ENCODE measurements at places on chromosomes 3 and 15. TPM values are rescaled to one million over a fixed set of nuclear protein-coding genes. Genes with fewer than 3 reads are reported as not detected.
A peak's percentile ranks its signal among the peaks of the same experiment; 100 is the strongest.

GRCh38 chr3:141262308-141262705 is 30.7 kb downstream of the PXYLP1 start:
- no peak for DNase-seq
- H3K4me1 ChIP-seq = peaks cover 5% of the 10 kb centered on the region
- no peak overlapping the region for H3K27ac ChIP-seq
- no peaks in the 10 kb centered on the region for H3K27me3 ChIP-seq
- no peak overlapping the region for H3K4me3 ChIP-seq

The C3orf20 gene
- not detected for total RNA-seq

The TRIM42 gene
- total RNA-seq = not detected

- DNase-seq = no peak
- H3K4me1 ChIP-seq = no peaks in the 10 kb centered on the region
- no peak overlapping the region for H3K4me3 ChIP-seq
- no peaks in the 10 kb centered on the region for H3K27me3 ChIP-seq
These were observed 716.5 kb upstream of the GOLIM4 start for GRCh38 chr3:168812234-168812633.

The CEP70 gene
- total RNA-seq = 16.6 TPM

The HRG gene
- not detected for total RNA-seq

The CYP1A2 gene
- total RNA-seq = not detected

The MESP2 gene
- not detected for total RNA-seq

The ZNF620 gene
- 3.1 TPM for total RNA-seq

The IRAK2 gene
- total RNA-seq = not detected

DNA sequence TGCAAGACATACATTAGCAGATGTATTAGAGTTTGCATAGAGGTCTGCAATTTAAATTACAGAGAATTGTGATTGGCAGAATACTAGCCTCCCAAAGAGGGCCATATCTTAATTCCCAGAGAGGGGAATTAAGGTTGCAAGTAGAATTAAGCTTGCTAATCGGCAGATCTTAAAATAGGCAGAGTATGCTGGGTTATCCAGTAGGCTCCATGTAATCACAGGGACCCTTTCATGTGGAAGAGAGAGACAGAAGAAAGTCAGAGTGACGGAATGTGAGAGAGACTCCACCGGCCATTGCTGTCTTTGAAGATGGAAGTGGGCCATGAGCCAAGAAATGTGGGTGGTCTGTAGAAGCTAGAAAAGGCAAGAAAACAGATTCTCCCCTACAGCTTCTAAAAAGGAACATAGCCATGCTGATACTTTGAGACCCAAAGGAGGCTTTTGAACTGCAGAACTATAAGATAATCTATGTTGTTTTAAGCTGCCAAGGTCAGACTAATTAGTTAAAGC is 38.8 kb downstream of the IMPG2 start:
- no peak for DNase-seq
- H3K36me3 ChIP-seq = no peaks in the 10 kb centered on the region
- H3K27me3 ChIP-seq = no peaks in the 10 kb centered on the region
- no peaks in the 10 kb centered on the region for H3K4me1 ChIP-seq

- H3K4me1 ChIP-seq = no peaks in the 10 kb centered on the region
- no peaks in the 10 kb centered on the region for H3K27me3 ChIP-seq
- peak; percentile 59 for DNase-seq
- H3K27ac ChIP-seq = no peak overlapping the region
- H3K4me3 ChIP-seq = no peak overlapping the region
These were observed 10.5 kb upstream of the TM4SF18 start for GRCh38 chr3:149343951-149344350.

The LRRN1 gene
- not detected for total RNA-seq

DNA sequence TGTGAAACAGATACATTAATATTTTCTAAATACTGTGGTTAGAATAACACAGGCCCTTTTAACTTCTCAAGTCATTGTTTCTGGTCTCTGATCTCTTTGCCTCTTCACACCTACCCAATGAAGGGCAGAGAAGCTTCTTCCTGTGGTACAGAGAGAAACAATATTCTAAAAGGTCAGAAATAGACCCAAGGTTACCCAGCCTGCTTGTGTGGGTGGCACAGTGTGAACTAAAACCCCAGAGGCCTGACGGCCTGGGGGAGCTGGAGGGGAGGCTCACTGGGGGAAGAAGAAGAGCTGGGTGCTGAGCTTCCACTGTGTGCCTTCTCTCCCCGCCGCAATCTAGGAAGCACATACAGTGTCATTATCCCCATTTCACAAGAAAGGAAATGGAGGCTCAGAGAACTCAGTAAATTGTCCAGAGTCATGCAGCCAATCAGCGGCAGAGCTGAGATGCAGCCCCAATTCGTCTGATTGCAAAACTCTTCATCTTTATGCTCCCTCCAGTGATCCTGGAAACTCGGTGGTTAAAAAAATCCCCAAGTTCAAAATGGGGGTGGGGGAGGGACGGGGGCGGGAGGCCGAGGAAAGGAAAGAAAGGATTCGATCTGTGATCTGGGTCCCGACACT is 64.1 kb upstream of the HEG1 start:
- DNase-seq = peak; percentile 86
- H3K27ac ChIP-seq = peak overlapping the region; percentile 96
- H3K27me3 ChIP-seq = no peaks in the 10 kb centered on the region
- H3K4me1 ChIP-seq = peaks cover 91% of the 10 kb centered on the region

The CCR1 gene
- total RNA-seq = not detected

The ARHGAP31 gene
- total RNA-seq = 1.2 TPM

The NR1I2 gene
- 3.8 TPM for total RNA-seq

- no peaks in the 10 kb centered on the region for H3K4me1 ChIP-seq
- no peak for DNase-seq
- no peak overlapping the region for H3K27ac ChIP-seq
- H3K36me3 ChIP-seq = no peaks in the 10 kb centered on the region
- H3K27me3 ChIP-seq = no peaks in the 10 kb centered on the region
These were observed 364.4 kb upstream of the ARHGEF26 start for GRCh38 chr3:153756816-153757215.

The PLXNA1 gene
- 7.5 TPM for total RNA-seq

- no peak for DNase-seq
- H3K36me3 ChIP-seq = no peaks in the 10 kb centered on the region
- no peaks in the 10 kb centered on the region for H3K27me3 ChIP-seq
- H3K4me1 ChIP-seq = no peaks in the 10 kb centered on the region
These were observed 1.3 kb downstream of the MAGI1 start for GRCh38 chr3:66037330-66037985.

DNA sequence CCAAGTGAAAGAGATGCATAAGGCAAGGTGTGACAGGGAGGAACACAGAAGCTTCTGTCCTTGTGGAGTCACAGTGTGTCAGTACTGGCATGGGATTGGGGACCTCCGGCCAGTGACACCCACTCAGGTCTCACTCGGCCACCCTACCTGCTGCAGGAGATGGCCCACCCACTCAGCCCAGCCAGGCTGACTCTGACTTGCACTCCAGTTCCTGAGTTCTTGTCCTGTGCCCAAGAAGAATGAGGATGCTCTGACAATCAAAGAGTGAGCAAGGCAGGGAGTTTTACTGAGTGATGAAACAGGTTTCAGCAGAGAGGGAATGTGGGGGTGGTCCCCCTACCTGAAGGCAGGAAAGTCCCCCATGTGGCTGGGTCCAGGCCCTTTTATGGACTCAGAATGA is 50.9 kb downstream of the PCNP start:
- H3K27me3 ChIP-seq = no peaks in the 10 kb centered on the region
- DNase-seq = no peak
- no peak overlapping the region for H3K27ac ChIP-seq

DNA sequence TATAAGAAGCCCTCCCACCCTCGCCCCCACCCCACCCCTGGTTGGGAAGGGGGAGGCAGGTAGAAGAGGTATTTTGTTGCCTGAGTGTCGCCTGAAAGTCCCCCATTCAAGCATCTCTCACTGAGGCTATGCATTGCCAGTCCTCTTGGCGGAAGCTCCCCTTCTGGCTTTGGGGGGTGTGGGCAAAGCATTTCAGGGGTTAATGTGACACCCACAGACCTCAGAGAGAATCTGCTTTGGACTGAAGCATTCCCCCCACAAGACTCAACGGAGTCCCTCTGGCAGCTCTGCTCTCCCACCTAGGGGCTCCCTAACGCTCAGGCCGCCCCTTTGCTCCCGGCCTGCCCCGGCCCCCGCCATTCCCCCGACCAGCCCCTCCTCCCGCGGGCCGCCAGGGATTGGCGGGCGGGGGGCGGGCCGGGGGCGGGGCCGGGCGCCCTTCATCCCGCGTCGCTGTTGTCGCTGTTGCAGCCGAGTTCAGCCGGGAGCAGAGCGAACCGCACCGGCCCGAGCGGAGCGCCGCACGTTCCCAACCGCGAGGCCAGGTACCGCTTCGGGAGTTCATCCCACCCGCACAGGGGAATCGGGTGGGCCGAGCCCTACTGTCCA is at the start of gene SLC38A3:
Gene SLC38A3 (plus strand): TSS at position 468 of the 609 bp plus-strand sequence. CDS start 8,929 bp downstream, outside the sequence.
- DNase-seq = no peak
- no peaks in the 10 kb centered on the region for H3K36me3 ChIP-seq
- H3K27ac ChIP-seq = no peak within 1 kb of the TSS
- no peaks in the 10 kb centered on the region for H3K27me3 ChIP-seq
- H3K4me3 ChIP-seq = no peak within 1 kb of the TSS
- H3K4me1 ChIP-seq = no peaks in the 10 kb centered on the region

DNA sequence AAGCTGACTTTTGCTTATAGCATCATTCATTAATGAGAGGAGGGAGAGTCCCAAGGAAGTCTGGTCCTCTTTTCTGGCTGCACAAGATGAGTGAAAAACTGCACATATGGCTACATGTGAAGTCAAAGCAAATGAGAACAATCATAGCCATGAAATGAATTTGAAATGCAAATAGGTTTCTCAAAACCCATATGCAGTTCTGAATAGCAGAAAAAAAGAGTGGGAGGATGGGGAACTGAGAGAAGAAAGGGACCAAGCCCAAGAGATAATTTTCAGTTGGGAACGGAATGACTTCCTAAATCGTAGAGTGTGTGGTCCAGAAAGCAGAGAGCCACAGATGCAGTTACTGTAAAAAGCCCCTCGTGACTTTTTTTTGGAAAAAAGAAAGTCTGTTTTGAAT is 66.3 kb downstream of the GTPBP8 start:
- no peaks in the 10 kb centered on the region for H3K27me3 ChIP-seq
- no peaks in the 10 kb centered on the region for H3K36me3 ChIP-seq
- peak; percentile 40 for DNase-seq
- H3K27ac ChIP-seq = no peak overlapping the region
- peaks cover 12% of the 10 kb centered on the region for H3K4me1 ChIP-seq

DNA sequence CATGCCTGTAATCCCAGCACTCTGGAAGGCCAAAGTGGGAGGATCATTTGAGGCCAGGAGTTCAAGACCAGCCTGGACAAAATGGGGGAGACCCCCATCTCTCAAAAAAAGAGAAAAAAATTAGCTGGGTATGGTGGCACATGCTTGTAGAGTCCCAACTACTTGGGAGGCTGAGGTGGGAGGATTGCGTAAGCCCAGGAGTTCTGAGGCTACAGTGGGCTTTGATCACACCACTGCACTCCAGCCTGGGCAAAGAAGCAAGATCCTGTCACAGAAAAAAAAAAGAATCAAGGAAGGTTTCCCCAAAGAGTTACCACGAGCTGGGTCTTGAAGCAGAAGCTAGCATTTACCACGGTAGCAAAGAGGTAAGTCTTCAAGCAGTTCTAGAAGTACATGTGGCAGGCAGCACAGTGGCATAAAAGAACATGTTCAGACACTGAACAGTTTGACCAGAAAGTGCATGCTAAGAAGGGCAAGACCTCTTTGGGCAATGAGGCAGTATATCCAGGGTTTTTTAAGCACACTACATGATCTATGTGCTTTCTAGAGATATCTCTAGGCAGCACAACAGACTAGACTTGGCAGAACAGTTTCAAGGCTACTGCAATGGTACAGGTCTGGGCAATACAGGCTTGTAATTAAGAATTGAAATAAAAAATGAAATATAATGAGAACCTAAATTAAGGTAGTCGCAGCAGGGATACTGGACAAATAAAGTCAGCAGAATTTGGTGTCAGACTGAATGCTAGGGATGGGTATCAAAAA is 418.5 kb downstream of the SHQ1 start:
- DNase-seq = no peak
- H3K4me1 ChIP-seq = no peaks in the 10 kb centered on the region
- H3K36me3 ChIP-seq = no peaks in the 10 kb centered on the region
- H3K4me3 ChIP-seq = no peak overlapping the region

DNA sequence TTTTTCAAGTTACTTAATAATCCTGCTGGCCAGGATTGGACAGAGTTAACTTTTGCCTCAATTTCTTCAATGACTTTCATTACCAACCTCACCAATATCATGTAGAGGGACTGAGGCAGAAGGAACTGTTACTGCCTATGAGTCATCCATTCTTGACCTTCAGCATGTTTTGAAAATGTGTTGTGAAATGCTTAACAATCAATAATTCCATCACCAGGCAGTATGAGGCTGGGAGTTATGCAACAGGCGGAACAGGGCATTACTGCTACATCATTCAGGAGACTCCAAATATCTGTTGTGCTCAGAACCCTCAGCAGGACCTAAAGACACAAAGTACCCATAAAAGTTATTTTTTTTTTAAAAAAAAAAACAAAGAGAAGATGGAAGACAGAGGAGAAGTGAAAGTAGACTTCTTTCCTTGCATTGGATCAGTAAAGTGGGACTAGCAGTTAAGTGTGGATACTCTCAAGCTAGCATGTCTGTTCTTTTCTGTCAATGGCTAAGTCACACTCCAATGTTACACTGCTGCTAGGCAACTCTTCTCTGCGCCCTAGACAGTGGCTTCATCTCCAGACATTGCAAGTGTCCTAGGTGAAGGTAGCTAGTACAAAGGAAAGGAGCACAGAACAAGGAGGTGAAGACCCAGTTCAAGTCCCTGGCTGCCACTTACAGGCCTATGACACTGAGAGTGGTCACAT is 184.9 kb upstream of the LPP start:
- H3K36me3 ChIP-seq = no peaks in the 10 kb centered on the region
- peak overlapping the region; percentile 12 for H3K4me3 ChIP-seq
- H3K4me1 ChIP-seq = peaks cover 99% of the 10 kb centered on the region
- DNase-seq = no peak
- no peaks in the 10 kb centered on the region for H3K27me3 ChIP-seq
- H3K27ac ChIP-seq = peak overlapping the region; percentile 97

GRCh38 chr3:23421811-23422516 is 218.8 kb downstream of the UBE2E2 start:
- no peak for DNase-seq
- peaks cover 5% of the 10 kb centered on the region for H3K4me1 ChIP-seq
- no peaks in the 10 kb centered on the region for H3K27me3 ChIP-seq

- H3K27me3 ChIP-seq = no peaks in the 10 kb centered on the region
- no peak overlapping the region for H3K27ac ChIP-seq
- peaks cover 3% of the 10 kb centered on the region for H3K4me1 ChIP-seq
- H3K4me3 ChIP-seq = no peak overlapping the region
- H3K36me3 ChIP-seq = no peaks in the 10 kb centered on the region
These were observed 26.2 kb downstream of the POLR2M start for GRCh38 chr15:57732526-57733331.

The SLC27A2 gene
- not detected for total RNA-seq

The MUC4 gene
- not detected for total RNA-seq

The KIF23 gene
- total RNA-seq = 32.4 TPM

DNA sequence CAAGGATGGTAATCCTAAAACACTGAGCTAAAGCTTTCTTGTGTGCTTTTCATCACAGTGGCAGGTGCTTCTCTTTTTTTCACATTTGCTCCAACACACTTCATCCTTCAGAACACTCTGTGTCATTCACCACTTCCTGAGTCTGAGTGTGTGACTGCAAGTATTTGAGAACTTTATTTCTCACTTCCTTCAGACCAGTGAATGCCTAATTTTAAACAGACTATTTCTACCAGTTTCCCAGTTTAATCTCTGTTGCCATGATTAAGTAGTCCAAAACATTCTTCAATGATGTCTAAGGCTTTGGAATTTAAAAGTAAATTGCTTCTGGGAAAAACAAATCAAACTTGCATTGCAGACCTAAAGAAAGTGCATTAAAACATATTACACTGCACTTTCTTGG is 541.2 kb downstream of the RBMS3 start:
- no peaks in the 10 kb centered on the region for H3K27me3 ChIP-seq
- no peak overlapping the region for H3K4me3 ChIP-seq
- DNase-seq = no peak
- no peaks in the 10 kb centered on the region for H3K36me3 ChIP-seq

Data from Karpas-422 (cell line).